ENCODE measurements at places on chromosomes 1 and 21.

DNA sequence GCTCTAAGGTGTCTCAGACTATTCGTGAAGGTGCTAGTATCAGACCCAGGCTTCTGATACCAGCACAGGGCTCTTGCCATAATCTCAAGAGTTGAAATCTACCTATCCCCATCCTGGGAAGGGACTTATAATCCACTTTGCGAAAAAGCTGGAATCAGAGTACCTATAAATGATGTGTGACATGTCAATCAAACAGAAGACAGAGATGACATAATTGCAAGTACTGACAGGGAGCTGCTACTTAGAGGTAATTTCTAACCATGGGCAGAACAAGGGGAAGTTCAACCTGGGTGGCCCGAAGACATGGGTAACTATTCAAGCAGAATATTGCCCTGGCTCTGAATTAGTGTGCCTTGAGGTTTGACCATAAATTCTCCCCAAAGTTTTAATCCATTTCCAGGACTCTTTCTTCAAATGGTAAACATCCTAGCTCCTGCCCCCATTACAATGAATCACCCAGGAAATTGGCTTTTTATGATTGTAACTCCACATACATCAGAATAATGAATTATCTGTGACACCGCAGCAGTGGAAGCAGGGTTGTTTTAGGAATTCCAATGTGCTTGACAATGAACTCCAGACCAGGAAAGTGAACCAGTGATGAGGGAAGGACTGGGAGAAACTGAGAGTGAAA, 37.2 kb downstream of the KANK4 start:
- DNase-seq, result no peak

- no peak for DNase-seq
These were observed 32.3 kb upstream of the CRP start for GRCh38 chr1:159746666-159747065.

DNA sequence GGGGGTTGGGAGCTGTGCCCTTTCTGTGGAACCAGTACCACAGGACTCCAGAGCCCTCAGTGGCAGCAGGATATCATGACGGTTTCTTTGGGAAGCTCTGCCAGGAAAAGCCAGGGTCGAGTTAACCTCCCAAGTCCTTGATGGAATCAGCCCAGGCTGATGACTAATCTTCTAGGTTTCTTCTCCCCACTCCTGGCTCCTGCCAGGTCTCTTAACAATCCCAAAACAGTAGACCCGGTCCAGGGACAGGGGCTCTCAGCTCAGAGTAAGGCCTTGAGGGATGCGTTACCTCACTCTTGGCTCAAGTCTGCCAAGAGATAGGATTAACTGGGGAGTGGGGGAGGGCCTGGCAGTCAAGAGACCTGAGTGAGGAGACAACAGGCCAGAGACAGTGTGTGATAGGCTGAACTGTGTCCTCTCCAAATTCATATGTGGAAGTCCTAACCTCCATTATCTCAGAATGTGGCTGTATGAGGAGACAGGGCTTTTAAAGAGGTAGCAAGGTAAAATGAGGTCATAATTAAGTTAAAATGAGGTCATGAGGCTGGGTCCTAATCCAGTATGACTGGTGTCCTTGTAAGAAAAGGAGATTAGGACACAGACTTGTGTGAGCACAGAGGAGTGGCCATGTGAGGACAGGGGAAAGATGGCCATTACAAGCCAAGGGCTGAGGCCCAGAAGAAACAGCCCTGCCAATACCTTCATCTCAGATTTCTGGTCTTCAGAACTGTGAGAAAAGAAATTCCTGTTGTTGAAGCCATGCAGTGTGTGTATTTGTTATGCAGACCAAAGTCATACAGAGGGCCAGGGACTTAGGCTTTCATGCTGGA, 95.0 kb downstream of the BEND5 start:
- DNase-seq, result no peak

DNA sequence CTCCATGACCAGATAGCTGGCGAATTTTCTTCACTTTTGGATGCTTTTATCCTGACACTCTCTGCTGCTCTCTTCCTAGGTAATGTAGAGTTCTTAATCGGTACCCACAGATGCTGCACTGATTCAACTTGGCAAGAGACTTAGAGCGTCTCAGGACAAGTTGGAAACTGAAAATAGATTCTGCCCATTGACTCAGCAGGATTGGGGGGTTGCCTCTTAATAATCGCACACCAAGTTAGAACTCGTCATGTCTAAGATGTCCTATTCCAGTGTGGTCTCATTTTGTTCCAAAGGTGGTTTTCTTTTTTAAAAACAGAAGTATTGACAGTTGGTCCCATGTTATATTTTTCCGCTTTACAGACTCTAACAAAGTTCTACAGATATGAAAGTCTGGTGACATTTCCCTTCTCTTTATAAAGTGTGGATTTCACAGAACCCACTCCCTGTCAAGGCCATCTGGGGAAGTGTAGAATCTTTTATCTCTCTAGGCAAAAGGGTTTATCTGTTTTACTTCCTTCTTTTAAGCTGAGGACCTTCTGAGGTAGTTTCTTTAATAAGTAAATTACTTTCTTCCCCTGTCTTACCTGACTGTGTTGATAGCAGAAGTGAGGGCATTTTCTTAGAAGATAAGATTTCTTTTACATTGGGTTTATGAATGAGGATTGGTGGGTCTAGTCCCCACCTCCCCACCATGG, 12.1 kb upstream of the DIPK1A start:
- no peak for DNase-seq

- DNase-seq, result no peak
These were observed 41.1 kb downstream of the NGF start for GRCh38 chr1:115296981-115297380.

DNA sequence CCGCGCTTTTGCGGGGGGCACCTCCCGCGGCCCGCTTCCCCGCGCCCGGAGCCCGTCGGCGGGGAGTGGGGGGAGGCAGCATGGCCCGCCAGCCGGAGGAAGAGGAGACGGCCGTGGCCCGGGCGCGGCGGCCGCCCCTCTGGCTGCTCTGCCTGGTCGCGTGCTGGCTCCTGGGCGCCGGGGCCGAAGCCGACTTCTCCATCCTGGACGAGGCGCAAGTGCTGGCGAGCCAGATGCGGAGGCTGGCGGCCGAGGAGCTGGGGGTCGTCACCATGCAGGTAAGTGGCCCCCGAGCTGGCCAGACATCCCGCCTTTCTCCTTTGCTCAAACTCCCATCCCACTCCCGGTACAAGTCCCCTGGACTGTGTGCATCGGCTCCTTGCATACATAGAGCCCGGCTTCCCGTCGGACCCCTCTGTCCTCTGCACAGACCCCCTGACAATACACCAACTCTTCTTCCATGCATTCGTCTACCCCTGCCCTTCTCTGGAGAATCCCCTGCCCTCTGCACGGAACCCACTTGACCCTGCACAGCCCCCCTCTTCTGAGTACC, 812 bp downstream of the CACHD1 start:
- DNase-seq, result peak; percentile 6

GRCh38 chr1:117120774-117121588, 568 bp downstream of the TRIM45 start:
- no peak for DNase-seq

GRCh38 chr1:214264976-214265375, 16.0 kb upstream of the SMYD2 start:
- no peak for DNase-seq

- DNase-seq, result peak; percentile 57
These were observed 46.5 kb downstream of the RAP1GAP start for GRCh38 chr1:21622466-21623315.

DNA sequence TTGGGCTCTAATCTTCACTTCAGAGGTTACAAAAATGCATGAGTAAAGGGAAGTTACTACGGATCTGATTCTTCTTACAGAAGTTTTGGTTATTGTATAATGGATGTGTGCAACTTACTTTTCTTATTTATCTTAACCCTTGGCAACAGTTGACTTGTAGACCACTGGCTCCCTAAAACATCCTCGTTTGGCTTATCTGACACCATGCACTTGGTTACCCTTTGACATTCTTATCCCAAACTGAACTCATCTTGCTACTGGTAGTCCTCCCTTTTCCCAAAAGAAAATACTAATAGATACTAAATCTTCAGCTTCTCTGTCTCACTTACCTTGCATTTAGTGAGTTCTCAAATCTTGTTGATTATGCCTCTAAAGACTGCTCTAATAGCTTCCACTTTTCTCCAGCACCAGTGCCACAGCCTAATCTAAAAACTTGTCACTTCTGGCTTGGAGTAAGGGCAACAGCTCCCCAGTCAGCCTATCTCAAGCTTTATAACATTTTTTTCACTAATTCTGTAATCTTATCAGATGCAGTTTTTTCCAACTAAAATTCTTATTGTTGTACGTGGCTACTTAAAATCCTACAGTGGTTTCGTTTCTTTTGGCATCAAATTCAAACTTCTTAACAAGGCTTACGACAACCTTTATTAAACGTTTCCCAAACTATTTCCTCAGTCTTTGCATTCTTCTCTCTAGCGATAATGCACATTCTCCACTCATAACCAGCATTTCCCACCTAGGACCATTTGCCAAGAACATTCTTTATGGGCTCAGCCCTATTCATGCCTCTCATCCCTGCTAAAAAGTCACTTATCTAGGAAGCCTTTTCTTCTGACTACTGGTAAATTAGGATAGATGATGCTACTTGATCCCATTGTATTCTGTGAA, 204.2 kb downstream of the KCNT2 start:
- DNase-seq, result no peak
